Hepatic stellate cell (primary cell): ENCODE measurements at places on chromosomes 4 and X.

DNA sequence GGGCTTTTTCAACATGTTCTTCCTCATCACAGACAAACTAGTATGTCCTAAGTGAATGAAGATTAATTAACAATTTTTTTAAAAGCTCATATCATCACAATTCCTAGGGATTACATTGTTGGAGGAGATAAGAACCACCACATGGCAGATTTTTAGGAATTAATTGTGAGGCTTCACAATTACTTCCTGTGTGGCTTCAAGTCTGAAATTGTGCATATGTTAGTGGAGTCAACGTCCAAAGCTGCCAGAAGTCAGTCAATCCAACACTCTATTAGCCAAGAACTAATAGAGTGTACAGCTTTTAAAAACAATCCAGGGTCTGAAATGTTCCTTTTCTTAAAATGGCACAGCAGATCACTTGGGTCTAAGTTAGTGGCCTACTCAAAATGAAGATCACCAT is 49.3 kb upstream of the C1QTNF7 start:
- DNase-seq: no peak

DNA sequence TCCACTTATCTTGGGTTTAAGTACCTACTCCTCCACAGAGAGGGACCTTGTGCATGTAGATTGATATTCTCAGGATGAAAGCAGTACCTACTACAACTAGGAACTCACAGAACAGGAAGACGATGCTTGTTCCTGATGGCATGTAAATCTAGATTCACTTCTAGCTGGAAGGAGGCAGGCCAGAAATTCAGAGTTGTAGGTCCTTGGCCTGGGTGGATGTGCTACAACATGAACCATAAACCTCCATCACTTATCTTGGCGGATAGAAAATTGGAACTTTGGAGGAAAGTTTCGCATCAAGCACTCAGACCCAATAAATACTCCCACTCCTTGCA is 9.3 kb upstream of the SMIM20 start:
- DNase-seq: no peak

- DNase-seq: no peak
These were observed 98.9 kb downstream of the GATB start for GRCh38 chr4:151661873-151662272.

- no peak for DNase-seq
These were observed 336.3 kb upstream of the TRAM1L1 start for GRCh38 chr4:117421706-117422105.

GRCh38 chrX:9573282-9574106 is 108.6 kb downstream of the TBL1X start:
- DNase-seq: no peak

- DNase-seq: no peak
These were observed at the start of gene NKX1-1 for GRCh38 chr4:1406394-1406980. TSS of gene NKX1-1 (minus strand) at chr4:1406442. CDS start at chr4:1406442, 0 bp downstream.

DNA sequence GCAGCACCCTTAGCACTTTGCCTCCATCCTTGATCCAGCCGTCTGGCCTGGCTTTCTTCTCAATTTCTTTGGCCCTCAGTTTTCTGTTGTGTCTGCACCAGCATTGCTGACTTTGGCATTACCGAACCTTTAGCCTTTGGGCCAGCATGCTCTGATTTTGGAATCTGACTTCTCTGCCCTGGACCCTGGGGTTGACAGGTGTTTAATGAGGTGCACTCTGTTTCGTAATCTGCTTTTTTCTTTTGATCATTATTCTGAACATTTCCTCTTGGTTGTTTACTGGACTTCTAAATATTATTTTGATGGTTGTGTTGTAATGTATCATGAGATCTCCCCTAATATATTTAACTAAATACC is 71.5 kb upstream of the ENPP6 start:
- DNase-seq: no peak

DNA sequence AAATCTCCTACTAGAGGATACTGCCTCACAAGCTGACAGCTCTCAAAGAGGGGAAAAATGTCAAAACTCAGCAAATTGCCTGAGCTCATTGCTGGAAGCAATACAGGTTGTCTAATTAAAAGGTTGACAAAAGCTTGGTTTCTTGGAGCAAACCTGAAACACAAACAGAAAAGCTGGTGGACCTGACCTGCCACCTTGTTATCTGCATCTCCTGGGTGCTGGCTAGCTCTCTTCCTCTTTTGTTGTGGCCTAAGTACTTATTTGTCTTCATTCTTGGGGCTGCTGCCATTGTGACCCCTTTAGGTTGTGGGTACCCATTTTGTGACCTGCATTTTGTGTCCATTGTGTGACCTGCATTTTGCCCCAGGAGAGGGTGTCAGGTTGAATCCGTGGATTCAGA is 184.5 kb downstream of the KIT start:
- DNase-seq: no peak

GRCh38 chrX:115337491-115338144 is 48.1 kb downstream of the LUZP4 start:
- no peak for DNase-seq

- no peak for DNase-seq
These were observed 339.2 kb upstream of the AADAT start for GRCh38 chr4:170428929-170429328.
